ENCODE measurements at places on chromosomes 12 and 14.
A peak's percentile ranks its signal among the peaks of the same experiment; 100 is the strongest.

DNA sequence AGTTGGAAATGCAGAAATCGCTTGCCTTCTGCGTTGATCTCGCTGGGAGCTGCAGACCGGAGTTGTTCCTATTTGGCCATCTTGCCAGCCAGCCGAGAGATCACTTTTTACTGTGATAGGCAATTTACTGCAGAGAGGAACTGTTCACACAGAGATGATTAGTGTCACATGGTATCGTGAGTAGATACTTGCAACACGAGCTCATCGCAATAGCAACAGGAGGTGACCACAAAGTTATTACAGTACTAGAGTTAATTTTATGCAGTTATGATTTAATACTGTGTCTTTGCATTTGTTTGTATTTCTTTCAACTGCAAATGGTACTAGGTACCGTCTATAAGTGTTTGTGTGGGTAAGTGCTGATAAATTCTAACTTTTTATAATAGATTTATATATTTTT lies 27.8 kb downstream of the NOPCHAP1 start:
- no peak for DNase-seq

- no peak for DNase-seq
Measured at GRCh38 chr14:77272261-77272660, 1.3 kb upstream of the NGB start.

DNA sequence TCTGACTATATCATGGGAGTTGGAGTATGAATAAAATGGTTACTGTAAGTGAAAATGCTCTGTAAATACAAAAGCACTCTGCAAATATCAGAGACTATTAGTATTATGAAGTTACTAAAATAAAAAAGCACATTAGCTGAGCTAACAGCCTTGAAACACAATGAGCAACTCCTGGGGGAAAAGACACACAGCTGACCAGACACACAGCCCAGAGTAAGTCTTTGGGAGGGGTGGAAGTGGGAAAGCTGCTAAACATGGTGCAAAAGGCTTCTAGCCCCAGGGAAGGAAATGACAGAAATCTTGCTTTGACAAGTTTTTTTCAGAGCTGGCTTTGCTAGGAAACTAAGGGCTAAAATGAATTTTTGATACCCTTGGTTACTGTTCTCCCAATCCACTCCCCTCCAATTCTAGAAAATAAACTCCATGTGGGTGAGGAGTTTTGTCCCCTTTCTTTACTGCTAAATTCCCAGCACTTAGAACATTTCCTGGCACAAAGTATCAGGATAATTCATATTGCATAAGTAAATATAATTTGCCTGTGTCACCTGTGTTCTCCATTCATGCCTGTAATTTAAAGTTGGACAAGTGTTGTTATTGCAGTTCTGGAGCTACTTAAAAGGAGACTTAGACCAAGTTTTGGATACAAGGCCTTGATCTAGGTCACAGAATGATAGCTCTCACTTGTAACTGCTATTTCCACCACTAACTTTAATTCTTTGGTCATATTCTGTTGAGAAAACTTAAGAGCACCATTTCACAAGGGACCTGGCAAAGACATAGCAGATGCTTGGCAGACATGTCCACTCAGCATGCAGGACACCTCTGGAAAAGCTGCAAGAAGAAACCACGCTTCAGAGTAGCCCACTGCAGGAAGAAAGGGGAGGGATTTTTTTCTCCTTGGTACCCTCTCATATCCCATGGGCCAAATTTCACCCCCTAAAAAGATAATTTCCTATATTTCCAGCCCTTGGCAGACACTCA lies 19.0 kb upstream of the RAB3IP start:
- no peak for DNase-seq

DNA sequence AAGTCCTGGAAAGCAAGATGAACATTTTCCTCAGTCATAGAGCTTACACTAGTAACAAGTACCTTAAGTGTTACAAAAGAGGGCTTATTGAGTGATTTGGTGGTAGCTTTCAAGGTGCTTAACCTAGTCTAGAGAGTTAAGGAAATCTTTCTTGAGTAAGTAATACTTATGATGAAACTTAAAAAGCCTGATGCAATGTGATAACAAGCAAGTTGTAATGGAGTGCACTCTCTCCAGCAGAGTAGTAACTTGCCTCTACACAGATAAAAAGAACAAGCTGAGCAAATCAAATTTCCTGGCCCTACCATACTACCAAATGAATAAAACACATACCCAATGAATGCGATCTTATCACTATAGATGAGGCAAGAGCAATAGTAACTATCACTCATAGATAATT lies 639.9 kb upstream of the FBXO33 start:
- no peak for DNase-seq

GRCh38 chr14:65261425-65261920 lies 151.1 kb upstream of the FUT8 start:
- DNase-seq: no peak

DNA sequence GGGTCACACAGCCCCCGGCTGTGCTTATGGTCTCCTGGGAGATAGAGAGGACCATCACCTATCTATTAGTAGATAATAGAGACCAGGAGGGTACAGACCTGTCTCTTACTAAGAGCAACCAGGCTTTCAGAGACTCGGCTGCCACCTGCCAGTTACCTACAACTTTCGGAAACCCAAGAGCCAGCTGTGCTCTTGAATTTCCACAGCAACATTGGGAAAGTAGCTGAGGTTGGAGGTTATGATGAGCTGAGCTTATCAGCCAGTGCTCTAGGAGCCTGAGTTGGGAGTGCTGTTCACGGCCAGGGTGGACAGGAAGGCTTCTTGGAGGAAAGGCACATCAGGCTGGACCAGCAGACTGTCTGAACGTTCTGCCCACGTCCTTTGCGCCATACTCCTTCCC lies 67.6 kb downstream of the RIN3 start:
- DNase-seq: no peak

- no peak for DNase-seq
Measured at GRCh38 chr12:44358636-44359035, 517.5 kb downstream of the NELL2 start.

DNA sequence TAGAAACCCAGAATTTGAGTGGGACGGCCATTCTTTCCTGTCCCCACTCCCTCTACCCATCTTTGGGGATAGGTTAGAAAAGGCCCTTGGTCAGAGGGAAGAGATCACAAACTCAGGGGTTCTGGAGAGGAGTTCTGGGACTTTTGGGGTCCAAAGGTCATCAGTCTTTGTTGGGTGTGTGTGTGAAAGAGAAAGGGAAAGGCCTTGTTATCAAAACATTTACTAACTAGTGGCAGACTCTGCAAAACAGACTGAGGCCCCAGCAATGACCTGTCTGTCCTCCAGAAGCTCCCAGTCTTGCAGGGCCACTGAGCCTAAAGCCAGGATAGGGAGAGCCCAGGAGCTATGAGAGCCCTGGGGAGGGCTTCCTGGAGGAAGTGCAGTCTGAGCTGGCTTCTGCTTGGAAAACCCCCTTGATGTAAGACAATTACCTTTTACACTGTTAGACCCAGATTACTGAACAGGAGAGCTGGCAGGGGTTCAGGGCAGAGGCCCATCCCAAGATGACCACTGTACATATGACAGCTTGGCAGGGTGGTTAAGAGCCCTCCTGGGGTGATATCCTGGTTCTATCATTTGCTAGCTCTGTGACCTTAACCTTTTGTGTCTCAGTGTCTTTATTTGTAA lies 429.1 kb upstream of the CCDC196 start:
- no peak for DNase-seq

- no peak for DNase-seq
Measured at GRCh38 chr12:2561367-2561766, 233.4 kb upstream of the FKBP4 start.

DNA sequence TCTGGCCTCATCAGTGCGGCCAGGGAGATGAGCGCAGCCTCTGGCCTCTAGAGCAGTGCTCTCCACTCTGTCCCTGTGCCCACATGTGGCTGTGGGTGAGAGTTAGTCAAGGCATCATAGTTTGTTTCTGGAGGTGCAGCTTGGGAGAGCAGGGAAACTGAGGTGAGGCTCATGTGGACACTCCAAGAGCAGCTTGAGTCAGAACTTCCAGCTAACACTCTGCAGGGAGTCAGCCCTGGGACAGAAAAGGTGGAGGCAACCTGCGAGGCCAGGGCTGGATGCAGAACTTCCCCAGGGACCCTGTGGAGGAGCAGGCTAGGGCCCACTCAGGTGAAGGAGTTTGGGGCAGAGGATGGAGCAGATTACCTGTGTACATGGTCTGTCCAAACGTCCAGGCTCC lies 10.8 kb downstream of the ISCA2 start:
- DNase-seq: no peak

- peak; percentile 23 for DNase-seq
Measured at GRCh38 chr12:45327823-45328383, 112.0 kb downstream of the ANO6 start.

DNA sequence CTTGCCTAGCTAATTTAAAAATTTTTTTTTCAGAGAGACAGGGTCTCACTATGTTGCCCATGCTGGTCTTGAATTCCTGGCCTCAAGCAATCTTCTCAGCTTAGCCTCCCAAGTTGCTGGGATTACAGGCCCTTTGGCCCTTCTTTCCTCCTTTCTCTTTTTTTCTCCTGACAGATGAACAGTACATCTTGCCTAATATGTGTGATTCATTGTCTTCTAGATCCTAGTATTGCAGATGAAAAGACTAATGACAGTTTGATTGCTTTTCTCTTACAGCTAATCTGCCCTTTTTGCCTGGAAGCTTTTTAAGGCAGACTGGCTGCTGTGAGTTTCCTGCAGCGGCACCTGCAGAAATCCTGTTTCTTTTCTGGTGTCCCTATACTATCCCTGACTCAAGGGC lies 12.0 kb downstream of the DEPDC4 start:
- DNase-seq: no peak

DNA sequence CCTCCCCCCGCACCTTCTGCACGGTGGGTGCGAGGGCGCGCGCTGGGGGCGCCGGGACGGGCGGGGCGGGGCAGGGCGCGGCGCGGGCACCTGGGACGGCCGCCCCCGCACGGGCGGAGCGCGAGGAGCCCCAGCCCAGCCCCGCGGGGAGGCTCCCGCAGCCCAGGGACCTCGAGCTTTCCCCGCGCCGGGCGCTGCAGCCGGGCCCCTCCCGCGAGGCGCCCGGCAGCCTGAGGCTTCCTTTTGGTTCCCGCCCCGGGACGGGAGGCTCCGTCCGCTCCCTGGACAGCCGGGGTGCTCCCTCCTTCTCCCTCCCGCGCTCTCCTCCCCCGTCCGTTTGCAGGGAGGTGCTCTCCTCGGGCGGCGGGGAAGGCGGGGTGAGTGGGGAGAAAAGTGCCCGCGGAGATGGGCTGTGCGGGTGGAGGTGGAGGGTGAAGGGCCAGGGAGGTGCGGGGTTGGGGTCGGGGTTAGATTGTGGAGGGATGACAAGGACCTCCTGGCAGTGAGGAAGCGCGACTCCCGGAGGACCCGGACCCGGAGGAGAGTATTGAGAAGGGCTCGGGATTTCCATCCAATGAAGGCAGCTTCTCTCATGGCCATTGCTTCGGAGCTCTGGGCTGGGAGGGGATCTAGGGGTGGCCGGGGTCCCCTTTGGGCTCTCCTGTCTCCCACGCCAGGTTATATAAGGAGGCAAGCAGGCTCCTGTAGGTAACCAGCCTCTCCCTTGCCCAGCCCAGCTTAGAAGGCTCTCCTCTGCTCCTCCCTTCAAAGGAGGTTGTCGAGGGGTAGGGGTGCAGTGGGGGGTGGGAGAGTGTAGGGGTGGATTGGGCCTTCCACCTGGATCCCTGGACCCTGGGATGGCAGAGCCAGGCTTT lies 645 bp downstream of the JDP2 start:
- peak; percentile 43 for DNase-seq

DNA sequence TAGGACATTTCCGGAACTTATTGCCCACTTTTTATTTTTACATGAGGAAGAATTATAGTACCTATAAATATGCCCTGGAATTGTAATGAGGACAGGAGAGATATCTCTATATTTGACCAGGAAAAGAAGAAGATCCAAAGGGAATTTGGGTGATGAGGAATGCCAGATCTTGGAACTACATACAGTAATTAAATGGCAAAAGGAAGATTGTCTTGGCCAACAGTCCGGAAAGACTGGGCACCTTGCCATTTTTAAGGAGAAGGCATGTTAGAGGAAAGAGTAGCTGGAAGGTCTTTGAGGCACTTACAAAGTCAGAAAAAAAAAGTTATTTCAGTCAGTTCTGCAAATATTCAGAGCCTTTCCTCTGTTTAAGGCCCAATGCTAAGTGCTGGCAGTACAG lies 616.4 kb downstream of the MED13L start:
- DNase-seq: no peak

DNA sequence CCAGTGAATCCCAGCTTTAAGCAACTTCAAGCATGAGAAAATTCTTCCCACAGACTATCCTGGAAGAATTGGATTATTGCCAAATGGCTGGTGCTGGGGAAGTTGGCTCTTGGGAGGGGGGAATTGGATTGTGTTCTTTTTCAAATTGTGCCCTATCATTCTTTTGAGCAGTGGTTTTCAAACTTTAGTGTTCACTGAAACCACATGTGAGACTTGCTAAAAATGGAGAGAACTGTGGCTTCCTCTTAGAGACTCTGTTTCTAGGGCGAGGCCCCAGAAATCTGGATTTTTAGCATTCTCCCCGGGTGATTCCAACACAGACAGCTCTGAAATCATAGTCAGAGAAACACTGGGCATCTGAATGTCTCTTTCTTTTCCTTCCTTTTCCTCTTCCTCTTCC lies 14.3 kb upstream of the OTUB2 start:
- no peak for DNase-seq

DNA sequence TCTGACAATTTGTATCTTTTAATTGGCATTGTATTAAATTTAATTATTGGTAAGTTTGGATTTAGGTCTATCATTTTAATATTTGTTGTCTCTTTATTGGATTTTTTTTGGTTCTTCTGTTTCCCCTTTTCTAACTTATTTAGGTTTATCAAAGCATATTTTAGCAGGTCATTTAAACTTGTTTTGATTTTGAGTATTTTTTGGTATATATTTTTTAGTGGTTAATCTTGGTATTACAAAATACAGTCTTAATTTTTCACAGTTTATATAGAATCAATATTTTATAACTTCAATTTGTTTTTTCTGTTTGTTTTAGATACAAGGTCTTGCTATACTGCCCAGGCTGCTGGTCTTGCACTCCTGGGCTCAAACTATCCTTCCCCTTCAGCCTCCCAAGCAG lies 15.5 kb upstream of the ADGRD1 start:
- DNase-seq: no peak

DNA sequence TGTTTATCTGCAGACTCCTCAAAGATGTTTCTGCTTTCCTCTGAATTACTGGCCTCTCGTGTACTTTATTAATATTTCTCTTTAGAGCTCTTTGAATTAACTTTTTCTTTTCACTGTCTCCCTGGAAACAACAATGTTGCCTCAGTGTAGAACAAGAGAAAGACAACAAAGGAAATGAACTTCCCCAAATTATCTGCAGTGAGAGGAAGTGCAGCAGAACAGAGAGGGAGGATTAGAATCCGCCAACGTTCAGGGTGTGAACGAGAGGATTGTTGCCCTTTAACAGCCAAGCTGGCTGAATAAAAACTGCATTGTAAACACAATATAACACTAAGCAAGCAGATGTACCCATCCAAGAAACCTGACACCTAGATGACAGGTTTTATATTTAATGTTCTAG lies 375.9 kb downstream of the GALC start:
- DNase-seq: no peak

Data from GM23338 (cell line).